ENCODE measurements at places on chromosomes 12 and 14.

GRCh38 chr14:31167032-31167431 is 40.6 kb downstream of the HECTD1 start:
- no peak for DNase-seq

DNA sequence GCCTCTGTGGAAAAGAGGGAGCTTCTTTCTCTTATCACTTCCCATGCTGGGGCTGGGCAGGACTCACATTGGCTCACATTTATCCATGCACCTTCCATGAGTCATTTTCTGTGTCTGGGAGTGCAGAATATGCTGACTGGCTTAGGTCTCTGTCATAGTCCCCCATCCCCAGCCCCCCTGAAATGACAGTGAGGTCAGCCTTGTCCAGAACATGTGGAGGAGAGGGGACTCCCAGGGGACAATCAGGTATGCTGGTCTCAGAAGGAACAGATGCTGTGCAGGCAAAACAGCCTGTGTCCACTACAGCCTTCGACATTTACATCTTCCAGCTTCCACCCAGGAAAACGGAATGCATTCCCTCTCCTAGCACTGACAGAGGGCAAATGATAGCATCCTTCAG is 35.0 kb downstream of the ADGRD1 start:
- no peak for DNase-seq

GRCh38 chr12:110590806-110591326 is 7.7 kb upstream of the PPTC7 start:
- DNase-seq: peak; percentile 97

GRCh38 chr12:40937891-40938290 is 245.7 kb downstream of the CNTN1 start:
- DNase-seq: no peak

DNA sequence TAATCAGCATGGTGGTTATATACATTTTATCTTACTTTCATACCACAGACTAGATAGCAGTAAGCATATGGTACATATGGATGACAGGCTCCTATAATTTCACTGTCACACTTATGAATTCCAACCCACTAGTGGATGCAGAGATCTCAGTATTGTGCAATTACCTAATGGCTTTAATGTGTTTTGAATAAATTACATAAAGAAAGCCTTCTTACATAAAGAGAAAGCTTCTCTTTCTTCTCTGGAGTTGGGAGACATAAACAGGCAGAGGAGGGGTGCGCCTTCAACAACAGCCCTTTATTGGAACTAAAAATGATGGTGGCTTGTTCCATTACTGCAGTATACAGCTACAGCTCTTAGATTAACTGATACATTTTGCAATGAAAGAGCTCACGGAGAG is 52.6 kb downstream of the SAV1 start:
- DNase-seq: no peak
